NAMALWA (cell line): ENCODE measurements at places on chromosomes 3 and 15.
A peak's percentile ranks its signal among the peaks of the same experiment; 100 is the strongest.

DNA sequence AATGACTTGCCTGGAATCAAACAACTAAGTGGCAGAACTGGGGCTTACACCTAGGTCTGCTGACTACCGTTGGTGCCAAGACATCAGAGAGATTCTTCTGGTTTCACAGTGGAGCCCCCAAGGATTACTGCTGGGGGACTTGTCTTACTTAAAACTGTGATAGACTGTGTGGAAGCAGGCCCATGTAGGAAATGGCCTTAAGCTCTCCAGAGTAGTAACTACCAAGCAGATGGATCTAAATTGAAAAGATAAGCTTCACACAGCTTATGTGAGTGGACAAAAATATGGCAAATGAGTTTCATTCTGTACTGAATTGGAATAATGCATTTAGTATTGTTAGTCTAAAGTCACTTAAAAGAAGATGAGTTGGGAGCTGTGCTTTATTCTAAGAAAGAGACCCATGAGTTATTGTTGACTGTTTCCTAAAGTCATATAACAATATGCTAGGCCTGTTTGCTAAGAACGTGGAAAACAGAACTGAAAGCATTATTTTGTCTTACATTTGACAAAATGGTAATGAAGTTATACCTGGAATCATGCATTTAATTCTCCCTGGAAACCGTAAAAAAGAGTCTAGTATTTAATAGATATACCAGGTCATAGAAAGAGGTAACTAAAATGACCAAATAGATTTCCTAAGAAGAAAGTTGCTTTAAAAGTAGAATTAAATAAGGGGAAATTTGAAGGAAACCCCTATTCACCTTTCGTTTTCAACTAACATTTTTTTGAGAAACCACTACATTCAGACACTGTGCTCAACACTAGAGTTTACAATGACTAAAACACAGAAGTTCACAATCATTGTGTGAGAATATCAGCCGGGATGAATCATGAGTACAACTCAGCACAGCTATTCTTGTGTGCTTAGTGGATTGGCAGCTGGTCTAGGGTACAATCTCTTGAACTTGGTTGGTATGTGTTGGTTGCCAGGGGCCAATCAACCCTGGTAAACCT is 13.0 kb upstream of the MAPK6 start:
- DNase-seq: no peak

GRCh38 chr3:176590722-176591121 is 606.6 kb downstream of the TBL1XR1 start:
- no peak for DNase-seq

GRCh38 chr3:53939813-53940212 is 48.2 kb upstream of the SELENOK start:
- DNase-seq: no peak

GRCh38 chr15:89543389-89543788 is 31.9 kb upstream of the TICRR start:
- no peak for DNase-seq

DNA sequence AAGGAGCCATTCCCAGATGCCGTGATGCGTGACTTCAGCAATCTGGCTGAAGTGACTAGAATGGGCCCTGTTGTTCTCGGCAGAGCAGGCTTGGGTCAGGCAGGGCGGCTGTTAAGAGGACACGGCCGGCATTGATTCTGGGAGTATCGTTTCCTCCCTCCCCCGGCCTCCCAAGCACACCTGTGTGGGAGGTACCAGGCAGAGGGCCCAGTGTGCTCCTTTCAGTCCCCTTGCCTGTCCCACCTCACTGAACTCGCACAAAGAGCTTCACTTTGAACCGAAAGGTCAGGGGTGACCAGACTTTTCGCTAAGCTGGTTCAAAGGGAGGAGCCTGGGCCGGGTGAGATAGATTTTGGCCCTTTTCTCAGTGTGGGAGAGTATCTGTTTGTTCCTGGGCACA is 92.7 kb downstream of the CEMIP start:
- no peak for DNase-seq

DNA sequence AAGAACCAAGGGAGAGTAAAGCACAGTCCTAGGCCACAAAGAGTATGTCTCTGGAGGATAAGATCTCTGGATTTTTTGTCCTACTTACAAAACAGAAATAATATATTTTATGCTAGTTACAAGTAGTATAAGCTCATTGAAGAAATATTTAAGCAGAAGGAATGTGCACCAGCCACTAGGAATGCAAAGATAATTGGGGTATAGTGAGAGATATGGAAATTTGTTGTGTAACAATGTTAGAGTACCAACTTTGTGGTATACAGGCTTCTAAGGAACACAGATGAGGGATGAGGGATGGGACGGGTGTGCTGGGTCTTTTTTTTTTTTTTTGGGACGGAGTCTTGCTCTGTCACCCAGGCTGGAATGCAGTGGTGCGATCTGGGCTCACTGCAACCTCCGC is 26.5 kb downstream of the AKAP13 start:
- no peak for DNase-seq

- no peak for DNase-seq
Observed at GRCh38 chr3:125398952-125399351, 23.8 kb upstream of the ZNF148 start.

DNA sequence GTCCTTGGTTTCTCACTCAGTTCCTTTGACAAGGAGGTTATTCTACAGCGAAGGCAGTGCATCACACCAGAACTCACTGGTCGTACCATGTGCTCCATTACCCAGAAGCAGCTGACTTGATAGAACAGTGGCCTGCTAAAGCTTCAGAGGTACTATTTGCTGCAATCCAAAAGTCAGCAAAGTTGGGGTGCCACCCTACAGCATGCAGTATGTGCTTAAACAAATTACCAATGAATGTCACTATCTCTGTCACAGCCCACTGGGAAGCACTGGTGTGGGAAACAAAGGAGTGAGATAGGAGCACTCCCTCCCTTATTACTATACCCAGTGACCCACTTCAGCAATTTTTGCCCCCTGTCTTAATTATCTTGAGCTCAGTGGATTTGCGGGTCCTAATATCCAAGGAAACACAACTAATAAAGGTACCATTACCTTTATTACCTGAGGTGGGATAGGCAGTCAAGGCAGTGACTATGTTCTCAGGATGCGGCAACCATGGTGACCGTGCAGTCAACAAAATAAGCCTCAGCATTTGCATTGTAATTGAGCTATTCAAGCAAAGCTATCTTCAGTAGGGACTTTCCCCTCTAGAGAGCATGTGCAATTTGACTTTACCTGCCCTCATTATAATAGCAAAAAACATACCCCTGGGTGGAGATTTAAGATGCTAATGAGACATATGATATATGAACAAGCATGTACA is 199.4 kb downstream of the OCA2 start:
- DNase-seq: peak; percentile 35

DNA sequence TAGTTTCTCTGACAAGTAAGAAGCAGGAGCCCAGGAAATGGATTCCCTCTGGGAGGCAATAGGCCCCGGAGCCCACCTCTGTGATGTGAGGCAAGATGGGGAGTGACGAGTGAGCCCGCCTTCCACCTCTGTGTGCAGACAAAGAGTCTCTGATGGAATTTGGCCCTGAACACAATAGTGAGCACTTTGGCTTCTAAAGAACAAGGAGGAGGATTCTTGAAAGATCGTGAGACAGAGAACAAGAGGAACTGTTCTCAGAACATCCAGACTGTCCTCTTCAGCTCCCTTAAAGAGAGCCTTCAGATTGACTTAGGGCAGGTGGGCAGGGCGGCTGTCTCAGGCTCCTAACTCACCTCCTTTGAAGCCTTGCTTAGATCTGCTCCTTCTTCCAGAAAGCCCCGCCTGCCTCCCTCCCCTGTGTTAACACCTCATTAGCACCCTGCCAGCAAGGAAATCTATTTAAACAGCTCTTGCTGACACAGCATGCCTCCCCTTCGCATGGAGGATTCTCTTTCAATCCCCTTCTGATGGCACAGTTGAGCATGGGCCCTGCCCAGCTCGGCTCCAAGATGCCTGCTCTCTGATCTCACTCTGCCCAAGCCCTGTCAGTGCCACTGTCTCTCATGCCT is 430.3 kb downstream of the NTRK3 start:
- DNase-seq: no peak

GRCh38 chr3:41106691-41107090 is 92.6 kb upstream of the CTNNB1 start:
- no peak for DNase-seq

- peak; percentile 89 for DNase-seq
Observed at GRCh38 chr3:182980204-182981037, at the start of gene DCUN1D1. Gene DCUN1D1, minus strand, starts transcription at chr3:182980538. Its CDS starts 49 bp downstream, at chr3:182980489.

DNA sequence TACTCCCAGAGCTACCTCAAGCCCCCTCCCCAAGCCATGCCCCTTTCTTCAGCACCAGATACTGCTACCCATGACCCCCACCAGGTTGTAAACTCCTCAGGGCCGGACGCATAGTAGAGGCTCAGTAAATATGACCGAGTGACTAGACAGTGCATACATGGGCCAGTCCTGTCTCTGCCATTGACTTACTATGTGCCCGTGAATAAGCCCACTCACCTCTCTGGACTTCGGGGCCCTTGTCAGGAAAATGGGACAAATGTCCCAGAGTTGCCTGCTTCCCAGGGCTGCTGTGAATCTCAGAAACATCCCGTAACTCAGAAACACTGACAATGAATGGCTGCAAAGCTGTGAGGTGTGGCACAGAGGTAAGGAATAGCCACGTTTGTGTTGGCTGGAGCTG is 48.2 kb upstream of the FGD5 start:
- DNase-seq: no peak

- DNase-seq: peak; percentile 20
Observed at GRCh38 chr3:158748237-158748828, 16.1 kb upstream of the RARRES1 start.

DNA sequence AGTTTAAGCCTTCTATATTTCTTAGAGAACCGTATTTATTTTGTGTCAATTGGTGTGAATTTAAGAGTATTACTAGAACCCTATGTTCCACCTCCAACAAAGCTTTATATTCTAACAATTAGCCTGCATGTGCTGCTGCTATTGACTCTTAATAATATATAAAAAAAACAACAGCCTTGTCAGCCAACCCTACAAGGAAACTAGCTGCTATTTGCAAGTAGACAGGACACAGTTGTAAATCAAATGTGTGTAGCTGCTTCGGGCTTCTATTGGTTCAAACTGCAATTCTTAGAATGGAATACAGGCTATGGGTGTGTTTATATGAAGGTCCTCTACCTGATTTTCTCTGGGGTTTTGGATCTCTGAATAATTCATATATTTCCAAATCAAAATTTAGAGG is 60.7 kb downstream of the ZBTB20 start:
- no peak for DNase-seq

DNA sequence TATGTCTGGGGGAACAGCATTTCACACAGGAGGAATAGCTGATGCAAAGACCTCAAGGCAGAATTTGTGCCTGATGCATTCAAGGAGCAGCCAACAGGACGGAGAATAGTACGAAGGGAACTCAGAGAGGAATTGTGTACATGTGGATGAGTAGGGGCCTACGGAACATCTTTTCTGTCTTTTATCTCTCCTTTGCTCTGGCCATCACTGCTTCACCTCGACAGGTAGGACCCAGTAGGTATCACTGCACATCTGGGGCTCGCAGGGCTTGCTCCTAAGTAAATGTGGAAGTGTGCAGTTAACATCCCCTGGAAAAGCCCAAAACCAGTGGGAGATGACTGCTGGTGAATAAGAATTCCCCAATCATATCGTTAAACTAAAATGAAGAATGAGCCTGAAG is 56.4 kb upstream of the POU1F1 start:
- DNase-seq: no peak

- DNase-seq: peak; percentile 30
Observed at GRCh38 chr3:140736863-140737460, 59.1 kb downstream of the TRIM42 start.

DNA sequence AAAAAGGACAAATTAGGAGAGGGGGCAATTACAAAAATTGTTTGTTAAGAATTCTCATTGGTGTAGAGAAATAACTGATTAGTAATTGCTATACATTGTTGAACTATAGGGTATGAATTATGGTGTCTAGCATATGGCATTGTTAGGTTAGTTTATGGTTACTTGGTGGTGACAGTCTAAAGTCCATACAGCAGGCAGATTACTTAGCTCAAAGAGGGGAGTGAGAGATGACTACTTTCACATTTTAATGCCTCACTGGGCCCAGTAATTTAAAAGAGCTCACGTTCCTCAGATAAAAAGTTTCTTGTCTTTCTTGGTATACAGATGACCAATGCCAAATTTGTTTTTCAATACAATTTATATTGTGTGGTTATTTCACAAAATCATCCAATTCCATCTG is 112.4 kb upstream of the NEDD4 start:
- no peak for DNase-seq

GRCh38 chr15:71792521-71792920 is 17.8 kb upstream of the NR2E3 start:
- no peak for DNase-seq

- no peak for DNase-seq
Observed at GRCh38 chr3:30342318-30343060, 263.9 kb upstream of the TGFBR2 start.

DNA sequence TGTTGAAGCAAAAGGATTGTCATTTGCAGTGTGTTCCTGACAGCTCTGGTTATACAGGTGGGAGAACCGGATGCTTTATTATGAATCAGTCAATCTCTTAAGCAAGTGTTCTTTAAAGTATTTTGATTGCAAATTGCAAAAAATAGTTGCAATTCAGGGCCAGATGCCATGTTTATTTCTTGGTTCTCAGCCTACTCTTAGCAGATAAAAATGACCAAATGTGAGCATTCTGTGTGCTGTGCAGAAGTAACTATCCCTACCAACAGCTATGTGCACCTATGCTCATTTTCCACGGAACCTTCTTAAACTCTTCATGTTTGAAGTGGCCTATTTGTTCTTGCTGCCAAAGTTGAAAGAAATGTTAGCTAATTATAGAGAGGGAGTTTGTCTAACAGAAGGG is 262.3 kb upstream of the RASGRP1 start:
- no peak for DNase-seq

DNA sequence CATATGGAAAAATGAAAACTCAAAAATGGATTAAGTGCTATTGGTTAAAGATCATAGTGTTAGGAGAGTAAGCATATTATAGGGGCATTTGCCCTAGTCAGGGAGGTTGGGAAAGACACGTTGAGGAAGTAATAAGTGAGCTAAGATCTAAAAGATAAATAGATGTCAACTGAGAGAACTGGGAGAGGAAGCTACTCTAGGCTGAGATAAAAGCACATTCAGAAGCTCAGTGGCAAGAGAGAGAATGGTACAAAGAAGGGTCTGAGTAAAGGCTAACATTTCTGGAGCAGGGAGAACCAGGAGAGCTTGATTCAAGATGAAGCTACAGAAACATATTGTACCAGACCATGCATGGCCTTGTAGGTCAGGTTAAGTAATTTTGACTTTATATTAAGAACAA is 63.9 kb downstream of the TRPC1 start:
- no peak for DNase-seq

GRCh38 chr15:59721411-59721810 is 32.3 kb upstream of the BNIP2 start:
- no peak for DNase-seq

GRCh38 chr15:38461066-38461833 is 7.3 kb downstream of the FAM98B start:
- no peak for DNase-seq

GRCh38 chr15:85771271-85771670 is 23.5 kb downstream of the KLHL25 start:
- DNase-seq: no peak

DNA sequence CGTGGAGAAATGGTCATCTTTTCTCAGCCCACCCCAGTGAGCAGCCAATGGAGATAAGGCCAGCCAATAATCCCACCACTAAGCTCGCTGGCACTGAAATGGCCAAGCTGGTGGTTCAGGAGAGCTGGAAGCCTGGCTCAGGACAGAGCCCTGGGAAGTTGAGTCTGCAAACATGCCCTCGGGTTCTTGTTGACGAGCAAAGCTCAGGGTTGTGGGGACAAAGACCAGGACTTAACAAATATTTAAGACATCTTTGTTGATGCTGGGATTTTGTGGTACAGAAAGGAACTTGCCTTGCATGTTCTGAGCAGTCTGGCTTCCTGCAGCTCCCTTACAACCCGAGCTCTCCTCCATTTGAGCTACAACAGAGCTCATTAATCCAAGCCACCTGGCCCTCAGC is 4.4 kb downstream of the FAH start:
- no peak for DNase-seq
